Activated CD8-positive, alpha-beta T cell treated with anti-CD3 and anti-CD28 coated beads for 36 hours (primary cell): ENCODE measurements at places on chromosomes 4 and X. TPM values are rescaled to one million over a fixed set of nuclear protein-coding genes. Genes with fewer than 3 reads are reported as not detected.

DNA sequence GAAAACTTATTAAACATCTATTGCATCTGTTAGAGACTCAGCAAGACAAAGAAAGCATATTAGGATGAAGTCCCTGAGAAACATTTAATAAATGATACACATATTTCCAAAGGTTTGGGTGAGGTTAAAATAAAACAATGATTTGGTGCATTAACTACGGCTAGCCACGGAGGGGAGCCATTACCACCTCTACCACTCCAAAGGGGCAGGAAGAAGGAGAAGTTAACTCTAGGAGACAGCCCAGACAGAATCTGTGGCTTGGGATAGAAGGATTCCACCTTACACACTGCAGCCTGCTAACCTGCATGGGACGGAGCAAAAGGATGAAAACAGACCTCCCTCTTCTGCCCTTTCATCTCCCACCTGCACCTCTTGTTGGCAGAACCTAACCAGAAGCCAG lies 189.1 kb upstream of the C1QTNF7 start:
- DNase-seq: peak; percentile 43

- peak; percentile 70 for DNase-seq
Measured at GRCh38 chr4:26058537-26058936, 144.5 kb downstream of the SMIM20 start.

DNA sequence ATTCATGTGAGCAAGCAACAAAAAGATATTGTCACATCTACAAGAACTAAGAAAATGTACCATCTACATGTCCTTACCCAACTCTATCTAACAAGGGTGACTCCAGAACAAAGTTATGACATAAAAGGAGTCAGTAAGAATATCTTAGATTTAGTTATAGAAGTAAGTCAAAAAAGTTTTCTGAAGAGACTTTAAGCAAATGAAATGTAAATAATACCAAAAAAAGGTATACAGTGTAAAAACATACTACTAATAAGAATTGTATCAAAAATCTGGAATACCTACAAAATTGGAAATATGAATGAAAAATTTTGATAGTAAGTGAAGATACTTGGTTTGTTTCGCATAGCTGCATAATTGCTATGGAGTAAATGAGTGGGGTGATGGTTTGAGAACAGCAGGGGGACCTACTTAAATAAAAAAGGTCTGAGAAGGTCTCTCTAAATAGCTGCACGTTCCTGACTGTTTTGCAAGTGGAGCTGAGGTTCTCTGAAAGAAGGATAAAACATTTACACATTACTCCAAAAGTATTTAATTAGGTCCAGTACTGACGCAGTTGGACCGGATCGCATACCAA lies 51.0 kb upstream of the ENPP6 start:
- no peak for DNase-seq

GRCh38 chr4:75940692-75941253 lies at the start of gene NAAA:
TSS of gene NAAA (minus strand) at chr4:75941013. CDS start at chr4:75940949, 64 bp downstream.
- DNase-seq: peak; percentile 81

DNA sequence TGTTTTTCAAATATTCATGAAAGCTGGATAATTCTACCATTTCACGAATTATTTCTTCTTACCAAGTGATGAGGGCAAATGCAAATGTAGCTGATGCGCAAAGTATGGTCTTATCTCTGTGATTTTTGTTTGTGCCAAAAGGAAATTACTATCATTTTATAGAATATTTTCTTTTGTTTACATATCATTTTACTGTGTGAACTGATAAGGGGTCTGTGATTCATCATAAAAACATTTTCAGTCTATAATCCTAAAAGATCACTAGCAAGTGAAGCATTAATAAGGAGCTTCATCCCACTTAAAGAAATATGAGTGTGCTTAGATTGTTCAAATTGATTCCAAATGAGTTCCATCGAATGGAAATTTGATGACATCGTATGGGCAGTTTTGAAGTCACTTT lies 694 bp downstream of the CSN3 start:
- DNase-seq: no peak

DNA sequence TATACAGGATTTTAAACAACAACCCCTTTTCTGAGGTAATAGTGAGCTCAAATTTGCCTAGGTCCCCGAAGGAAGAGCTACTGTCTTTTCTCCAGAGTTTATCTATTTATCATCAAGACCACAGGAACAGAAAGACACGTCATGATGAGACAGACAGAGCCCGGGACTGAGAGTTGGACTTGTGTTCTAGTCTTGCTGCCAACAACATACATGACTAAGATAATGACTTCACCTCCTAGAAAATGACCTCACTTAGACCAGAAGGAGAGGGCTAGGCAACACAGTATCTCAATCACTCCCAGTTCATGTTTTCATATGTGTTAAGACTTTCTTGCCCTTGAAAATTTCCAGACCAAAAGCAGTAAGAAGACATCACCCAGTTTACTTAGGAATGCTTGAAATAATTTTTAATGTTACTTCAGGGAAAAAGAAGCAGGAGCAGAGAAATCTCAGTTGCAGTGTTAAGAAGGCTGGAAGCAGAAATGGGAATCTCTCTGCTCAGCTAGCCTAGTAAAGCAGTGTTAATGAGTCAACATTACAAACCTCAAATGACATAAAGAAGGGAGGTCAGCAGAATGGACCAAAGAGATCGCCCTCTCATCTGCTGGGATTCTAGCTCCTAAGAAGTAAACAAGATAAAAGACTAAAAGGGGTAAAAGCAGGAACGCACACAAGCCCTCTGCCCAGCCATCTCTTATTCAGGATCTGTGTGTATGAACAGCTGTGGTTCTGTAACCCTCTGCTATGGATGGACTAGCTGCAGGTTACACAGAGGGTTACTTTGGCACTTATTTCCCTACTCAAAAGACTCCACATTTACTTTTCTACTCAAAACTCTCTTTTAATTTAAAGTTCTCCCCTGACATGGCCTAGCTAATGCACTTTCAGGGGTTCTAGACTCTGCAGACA lies 24.8 kb downstream of the PDGFC start:
- no peak for DNase-seq

DNA sequence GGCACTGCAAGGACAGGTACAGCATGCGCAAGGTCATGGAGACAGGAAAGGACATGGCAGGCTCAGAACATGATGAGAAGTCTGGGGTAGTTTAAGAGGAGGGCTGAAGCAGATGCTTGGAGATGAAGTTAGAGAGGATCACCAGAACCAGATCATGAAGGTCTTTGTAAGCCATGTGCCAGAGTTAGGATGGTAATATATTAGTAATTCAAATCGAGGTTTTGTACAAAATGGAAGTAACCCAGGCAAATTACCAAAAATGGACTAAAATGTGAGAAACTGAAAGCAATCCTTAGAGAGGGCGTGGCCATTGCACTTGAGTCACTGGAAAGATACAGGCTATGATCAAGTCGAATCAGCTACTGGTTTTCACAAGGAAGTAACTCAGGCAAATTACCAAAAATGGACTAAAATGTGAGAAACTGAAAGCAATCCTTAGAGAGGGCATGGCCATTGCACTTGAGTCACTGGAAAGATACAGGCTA lies 13.5 kb downstream of the RXFP1 start:
- DNase-seq: peak; percentile 56

- no peak for DNase-seq
Measured at GRCh38 chrX:25013632-25014365, 2.0 kb downstream of the ARX start.

DNA sequence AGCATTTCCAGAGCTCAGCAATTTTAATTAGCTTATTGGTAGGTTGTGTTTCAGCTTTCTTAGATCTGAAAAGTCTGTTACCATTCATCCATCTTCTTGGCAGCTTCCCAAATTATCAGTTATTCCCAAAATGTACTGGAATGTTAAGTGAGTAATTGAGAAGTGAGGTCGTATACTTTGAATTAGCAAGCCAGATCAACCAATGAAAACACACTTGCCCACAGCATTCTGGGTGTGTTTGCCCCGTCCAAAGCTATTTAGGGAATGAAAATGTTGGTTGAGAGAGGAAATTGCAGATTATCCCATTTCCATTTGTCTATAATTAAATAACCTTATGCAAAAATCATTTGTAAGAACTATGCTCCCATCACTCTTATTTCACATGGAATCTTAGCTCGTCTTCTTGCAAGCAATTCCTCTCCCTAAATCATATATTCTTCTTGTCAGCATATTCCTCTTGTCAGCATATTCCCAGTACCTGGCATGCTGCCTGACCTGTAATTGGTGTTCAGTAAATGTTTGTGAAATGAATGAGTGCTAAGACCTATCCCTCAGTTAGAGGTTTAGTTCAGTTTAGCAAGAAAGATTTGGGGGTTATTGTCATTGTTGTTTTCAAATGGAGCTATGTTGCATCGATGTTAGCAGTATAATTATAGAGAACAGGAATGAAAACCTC lies 23.3 kb upstream of the ANTXR2 start:
- no peak for DNase-seq

DNA sequence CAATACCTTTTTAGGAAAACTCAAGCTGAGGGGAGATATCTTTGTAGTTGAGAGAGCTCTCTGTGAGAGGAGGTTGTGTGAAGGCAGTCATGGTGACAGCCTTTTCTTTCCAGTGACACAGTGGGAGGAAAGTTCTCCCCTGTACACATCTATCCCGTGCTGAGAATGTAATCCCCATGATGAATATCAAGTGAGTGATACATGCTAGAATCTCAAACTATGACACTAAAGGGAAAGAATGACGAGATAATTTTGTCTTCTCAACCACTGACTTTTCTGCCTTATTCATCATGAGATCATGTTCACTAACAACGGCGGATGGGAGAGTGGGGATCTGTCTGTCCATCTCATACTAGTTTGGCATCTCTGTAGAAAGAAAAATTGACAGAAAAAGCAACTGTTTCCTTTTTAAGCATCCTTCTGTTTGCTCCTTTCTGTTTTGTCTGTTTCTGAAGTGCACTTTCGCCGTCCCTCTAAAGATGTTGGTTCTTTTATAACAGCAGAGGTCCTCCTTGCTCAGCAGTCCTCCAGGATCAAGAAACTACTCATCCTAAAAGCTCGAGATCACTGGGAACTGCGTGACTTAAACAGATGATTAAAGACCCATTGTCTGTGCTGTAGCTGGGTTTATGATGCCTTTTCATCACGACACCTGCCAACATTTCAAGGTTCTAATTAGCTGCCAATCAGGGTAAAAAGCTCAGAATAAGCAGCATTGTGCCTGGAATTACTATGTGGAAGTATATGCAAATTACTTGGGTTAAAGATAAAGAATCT lies 137.6 kb downstream of the DCK start:
- DNase-seq: no peak

DNA sequence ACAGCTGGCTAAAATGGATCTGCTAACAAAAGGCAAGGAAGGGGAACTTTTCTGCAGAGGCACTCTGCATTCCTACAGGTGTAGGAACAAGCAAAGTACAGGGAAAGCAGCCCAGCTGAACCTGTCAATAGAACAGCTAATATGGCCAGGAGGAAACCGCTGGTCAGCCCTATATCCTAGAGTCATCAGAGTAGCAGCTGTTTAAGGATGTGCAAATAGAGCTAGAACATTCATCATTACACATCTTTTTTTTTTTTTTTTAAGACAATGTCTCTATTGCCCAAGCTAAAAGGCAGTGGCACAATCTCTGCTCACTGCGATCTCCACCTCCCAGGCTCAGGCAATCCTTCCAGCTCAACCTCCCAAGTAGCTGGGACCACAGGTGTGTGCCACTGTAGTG lies 163.0 kb downstream of the BTC start:
- DNase-seq: no peak

DNA sequence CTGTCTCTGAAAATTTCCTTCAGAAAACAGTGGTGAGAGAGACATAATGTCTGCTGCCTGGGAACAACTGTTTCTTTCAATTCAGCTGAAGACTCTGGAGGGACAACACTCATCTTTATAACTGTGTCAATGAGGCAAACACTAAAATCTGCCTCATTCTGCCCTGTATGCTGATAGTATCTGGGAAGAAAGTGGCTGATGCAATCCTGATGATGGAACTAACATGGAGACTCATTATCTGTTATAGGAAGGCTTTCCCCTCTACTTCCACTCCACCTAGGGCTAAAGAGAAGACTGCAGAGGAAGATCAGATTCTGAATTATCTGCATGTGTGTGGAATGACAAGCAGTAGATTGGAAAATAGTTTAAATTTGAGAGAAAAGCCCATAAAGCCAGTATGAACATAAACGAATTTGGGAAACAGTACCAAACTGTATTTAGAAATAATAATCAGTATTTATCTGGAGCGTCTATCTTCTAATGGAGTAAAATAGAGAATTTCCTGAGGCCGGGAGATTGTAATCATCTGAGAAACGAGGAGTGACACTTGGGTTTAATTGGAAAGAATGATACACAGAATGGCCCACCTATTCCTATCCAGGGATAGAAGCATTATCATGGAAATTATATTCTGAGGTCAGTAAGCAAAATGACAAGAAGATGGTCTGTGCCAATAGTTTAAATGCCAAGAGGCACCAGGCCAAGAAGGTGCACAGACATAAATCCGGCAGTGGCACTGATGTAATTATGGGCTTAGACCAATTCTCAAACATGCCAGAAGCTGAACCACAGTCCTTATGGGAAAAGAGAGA lies 85.4 kb downstream of the SHISA3 start:
- DNase-seq: no peak

- DNase-seq: no peak
Measured at GRCh38 chr4:153989505-153989904, 200.6 kb upstream of the SFRP2 start.

DNA sequence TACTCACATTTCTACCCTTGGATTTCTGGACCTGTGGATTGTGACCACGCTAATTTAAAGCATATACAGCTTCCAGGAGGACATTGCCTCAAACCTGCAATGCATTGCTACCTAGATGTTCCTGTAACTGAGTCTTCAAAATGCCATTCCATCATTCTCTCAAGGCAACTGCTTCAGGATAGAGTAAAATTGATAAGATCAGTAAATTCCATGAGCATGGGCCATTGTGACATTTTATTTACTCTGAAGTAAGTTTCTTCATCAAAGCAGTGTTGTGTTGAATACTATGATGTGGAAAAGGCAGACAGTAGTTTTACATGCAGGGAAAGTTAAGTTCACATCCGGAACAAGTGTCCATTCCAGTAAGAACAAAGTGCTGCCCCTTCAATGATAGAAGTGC lies 991.0 kb downstream of the ARAP2 start:
- DNase-seq: no peak

- DNase-seq: no peak
Measured at GRCh38 chr4:40908297-40908696, 158.5 kb downstream of the NSUN7 start.

DNA sequence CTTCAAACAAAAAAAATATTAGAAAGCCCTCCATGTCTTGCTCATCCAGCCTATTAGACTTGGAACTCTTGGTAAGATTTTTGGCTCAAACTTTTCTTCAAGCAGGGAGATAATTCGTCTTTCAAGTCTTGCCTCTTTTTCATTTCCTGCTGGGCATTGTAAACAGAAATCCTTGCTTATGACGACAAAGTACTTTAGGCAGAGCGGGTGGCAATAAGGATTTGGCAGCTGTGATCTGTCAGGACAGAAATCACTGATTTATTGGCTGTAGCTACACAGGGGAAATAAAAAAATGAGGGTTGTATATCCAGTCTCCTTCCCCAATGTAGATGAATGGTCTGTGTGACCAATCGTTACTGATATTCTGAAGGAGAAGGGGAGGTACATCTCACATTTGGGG lies 121.6 kb downstream of the SLC4A4 start:
- DNase-seq: no peak

Gene RFC1
- 114 TPM for total RNA-seq

Gene MMRN1
- not detected for total RNA-seq

Gene ADGRA3
- total RNA-seq: 12.9 TPM

Gene GYPB
- not detected for total RNA-seq

Gene TCP11X2
- total RNA-seq: not detected

Gene MAMLD1
- total RNA-seq: 2.0 TPM

Gene L1CAM
- total RNA-seq: 2.2 TPM

Gene PRR32
- total RNA-seq: not detected

Gene KLHL4
- total RNA-seq: not detected

Gene CCDC160
- not detected for total RNA-seq

Gene ERAS
- total RNA-seq: not detected

Gene TMEM47
- not detected for total RNA-seq
